ENCODE measurements at places on chromosomes 16 and 17.

- no peak for DNase-seq
These were observed 73.1 kb downstream of the SREBF1 start for GRCh38 chr17:17763734-17764133.

GRCh38 chr17:8954339-8954738 is 11.2 kb downstream of the PIK3R5 start:
- DNase-seq = no peak

DNA sequence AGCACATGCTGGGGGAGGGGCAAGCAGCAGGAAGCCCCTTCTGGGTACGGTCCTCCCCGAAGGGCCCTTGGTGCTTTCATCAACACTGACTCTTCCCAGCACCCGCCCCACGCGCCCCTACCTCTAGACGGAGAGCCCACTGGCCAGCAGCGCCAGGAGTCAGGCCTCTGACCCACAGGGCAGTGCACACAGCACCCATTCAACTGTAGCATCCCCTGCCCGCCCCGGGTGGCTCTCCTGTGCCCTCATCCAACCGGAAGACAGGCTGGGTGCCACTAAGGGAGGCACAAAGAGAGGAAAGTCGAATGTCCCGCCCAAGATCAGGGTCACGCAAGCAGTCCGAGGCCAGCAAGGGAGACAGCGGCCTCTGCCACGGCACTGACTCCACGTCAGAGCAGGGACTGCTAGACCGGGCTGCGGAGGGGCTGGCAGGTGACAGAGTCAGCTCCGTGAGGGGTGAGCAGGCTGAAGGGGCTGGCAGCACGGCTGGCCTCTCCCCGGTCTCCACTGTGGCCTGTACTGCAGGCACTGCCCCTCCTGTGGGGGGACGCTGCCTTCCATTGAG is 9.8 kb downstream of the MSRB1 start:
- DNase-seq = no peak

GRCh38 chr17:16150251-16150856 is 65.0 kb downstream of the NCOR1 start:
- DNase-seq = peak; percentile 24

DNA sequence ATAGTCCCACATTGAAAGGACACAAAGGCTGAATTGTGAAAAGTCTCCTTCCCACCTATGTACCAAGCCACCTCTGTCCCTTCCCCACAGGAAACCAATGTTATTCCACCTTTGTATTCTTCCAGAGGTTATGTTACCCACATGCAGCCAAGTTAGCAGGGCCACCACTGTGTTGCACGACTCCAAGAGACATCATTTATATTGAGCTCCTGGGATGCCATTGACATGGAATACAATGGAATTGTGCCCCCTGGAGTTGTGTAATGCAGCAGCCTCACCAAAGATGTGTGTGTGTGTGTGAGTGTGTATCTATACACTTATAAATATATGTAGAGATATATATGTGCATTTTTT is 21.6 kb upstream of the MSI2 start:
- DNase-seq = no peak

- no peak for DNase-seq
These were observed 638.0 kb downstream of the MAF start for GRCh38 chr16:78962457-78962929.

GRCh38 chr16:65249768-65250167 is 127.9 kb upstream of the CDH11 start:
- no peak for DNase-seq

- no peak for DNase-seq
These were observed 13.3 kb downstream of the CAVIN1 start for GRCh38 chr17:42409523-42410318.

DNA sequence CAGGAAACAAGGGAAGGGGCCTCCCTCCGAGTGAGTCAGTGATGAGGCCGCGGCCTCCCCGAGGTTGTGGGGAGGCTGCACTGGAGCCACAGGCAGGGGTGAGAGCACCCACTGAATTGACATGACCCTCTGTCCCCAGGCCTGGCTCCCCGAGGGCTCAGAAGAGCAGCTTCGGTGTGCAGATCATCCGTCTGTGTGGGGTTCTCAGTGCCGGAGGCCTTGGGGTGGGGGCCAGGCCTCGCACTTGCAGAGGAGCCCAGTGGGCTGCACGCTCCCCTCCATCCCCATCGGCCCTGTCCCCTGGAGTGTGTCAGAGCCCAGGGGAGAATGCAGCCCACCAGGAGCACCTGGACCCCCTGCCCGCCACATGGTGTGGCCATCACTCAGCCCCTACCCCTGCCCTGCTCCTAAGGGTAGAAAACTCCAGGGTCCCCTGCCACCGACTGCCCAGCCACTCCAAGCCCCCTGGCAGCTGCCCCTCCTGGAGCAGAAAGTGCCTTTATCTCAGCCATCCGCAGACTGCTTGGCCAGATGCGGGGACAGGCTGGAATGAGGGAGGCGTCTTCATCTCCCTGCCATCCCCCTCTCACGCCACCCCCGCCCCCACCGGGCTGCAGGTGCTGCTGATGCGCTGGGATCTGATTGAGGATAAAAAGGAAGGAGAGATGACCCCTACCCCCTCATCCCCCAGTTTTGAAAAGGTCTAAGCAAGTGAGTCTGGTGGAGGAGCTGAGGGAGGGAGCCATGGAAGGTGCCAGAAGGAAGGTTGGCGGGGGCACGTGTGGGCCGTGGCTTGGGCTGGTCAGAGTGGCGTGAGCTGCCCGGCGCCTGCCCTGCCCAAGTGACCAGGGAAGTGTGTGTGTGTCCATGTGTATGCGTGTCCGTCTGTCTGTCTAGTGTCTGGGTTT is 358.3 kb downstream of the SEC14L1 start:
- no peak for DNase-seq

DNA sequence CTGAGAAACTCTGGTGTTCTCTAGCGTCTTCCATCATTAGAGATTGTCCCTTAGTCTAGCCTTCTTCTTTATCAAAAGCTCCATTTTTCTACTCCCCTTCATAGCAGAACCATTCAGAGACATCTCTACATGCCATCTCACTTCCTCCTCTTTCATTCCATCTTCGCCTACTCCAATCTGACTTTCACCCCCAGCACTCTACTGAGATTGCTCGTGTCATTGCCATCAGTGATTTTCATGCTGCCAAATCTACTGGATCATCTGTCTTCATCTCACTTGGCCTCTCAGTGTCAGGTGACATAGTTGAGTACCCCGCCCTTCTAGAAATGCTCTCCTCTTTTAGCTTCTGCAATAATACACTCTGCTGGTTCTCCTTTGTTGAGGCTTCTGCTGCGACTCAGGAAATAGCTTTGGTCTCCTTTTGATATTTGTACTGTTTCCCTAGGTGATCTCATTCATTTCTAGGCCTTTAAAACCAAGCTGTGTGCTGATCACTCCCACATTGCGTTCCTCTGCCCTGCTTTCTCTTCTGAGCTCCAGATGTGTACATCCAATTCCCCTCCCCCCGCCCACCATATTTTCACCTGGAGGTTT is 119.1 kb downstream of the FTO start:
- no peak for DNase-seq

DNA sequence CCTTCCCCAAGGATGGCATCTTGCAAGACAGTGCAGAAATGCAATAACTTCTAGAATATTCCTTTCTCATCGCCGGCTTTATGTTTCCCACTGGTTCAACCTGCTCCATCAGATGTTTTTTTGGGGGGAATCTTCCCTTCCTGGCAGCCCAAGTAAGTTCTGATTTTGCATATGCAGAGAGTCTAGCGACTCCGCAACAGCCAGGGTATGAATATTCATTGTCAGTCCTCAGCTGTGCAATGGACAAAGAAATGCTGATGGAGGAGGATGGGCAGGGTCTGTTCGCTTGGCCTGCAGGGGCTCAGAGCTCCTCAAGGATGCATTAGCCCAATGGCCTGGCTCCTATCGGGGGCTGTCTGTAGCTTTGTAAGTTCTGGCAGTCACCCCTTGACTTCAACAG is 358.8 kb upstream of the CCL2 start:
- no peak for DNase-seq

DNA sequence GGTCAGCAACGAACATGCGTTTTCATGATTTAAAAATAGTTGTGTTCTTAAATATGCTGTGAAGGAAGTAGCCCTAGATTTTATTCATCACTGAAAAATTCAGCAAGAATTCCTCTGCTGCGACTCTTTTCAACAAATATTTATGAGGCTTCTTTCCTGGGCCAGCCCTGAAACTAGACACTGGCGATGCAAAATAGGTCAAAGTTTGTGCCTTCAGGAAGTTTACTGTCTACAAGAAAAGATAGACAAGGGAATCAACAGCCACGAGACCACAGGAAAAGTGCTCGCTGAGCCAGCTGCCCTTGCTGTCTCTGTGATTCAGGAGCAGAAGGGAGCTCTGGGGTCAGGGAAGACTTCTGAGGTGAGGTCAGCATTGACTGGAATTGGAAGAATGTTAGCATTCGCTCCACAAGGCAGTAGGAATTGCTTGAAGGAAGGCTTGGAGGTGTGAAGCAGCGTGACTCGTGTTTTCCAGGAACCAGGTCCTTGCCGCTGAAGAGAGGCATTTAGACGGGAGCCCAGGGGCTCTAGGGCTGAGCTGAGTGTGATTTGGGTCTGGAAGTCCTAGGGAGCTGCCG is 1.9 kb upstream of the RPL26 start:
- DNase-seq = peak; percentile 89

GRCh38 chr16:70687671-70688245 is 1.9 kb upstream of the MTSS2 start:
- DNase-seq = no peak

DNA sequence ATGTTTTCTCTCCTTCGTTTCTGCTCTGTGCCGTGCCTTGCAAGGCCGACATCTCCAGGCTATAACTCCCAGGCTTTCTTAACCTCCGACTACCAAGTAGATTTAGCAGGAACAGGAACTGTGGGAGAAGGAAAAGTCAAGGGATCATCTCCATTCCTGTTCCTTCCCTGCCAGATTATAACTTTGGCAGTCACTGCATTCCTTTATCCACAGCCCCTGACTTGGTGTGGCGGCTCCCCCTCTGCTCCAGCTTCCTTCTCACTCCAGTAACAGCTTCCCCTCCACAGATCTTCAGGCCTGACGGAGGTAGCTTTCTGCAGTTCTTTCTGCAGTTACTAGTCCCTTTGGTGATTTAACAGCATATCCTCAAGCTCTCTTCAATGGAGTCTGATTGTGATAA is 234.6 kb upstream of the MON1B start:
- DNase-seq = no peak

- DNase-seq = no peak
These were observed 3.8 kb downstream of the GJC1 start for GRCh38 chr17:44826123-44826790.

Measured in HS-27A (cell line).